Activated effector memory CD4-positive, alpha-beta T cell treated with anti-CD3 and anti-CD28 coated beads, Interleukin-2, amount 50 U/mL, for 16 hours (primary cell): ENCODE measurements at places on chromosomes 3 and 15.

DNA sequence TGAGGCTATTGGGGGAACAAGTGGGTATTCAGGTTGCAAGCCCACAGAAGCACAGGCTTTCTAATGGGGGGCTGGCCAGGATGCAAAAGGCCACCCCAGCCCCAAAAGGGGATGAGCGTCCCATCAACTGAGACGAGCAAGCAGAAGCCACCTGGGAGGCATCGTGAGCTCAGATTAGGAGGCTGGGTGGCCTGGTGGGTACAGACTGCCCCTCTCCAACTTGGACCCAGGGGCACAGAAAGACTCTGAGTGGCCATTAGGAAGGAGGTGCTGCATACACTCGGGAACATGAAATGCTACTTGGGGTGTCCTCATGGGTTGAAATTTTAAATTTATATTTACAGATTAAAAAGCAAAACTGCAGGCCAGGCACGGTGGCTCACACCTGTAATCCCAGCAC lies 29.1 kb downstream of the SLC41A3 start:
- no peak for DNase-seq

GRCh38 chr3:149366941-149367840 lies 10.3 kb downstream of the TM4SF1 start:
- no peak for DNase-seq

DNA sequence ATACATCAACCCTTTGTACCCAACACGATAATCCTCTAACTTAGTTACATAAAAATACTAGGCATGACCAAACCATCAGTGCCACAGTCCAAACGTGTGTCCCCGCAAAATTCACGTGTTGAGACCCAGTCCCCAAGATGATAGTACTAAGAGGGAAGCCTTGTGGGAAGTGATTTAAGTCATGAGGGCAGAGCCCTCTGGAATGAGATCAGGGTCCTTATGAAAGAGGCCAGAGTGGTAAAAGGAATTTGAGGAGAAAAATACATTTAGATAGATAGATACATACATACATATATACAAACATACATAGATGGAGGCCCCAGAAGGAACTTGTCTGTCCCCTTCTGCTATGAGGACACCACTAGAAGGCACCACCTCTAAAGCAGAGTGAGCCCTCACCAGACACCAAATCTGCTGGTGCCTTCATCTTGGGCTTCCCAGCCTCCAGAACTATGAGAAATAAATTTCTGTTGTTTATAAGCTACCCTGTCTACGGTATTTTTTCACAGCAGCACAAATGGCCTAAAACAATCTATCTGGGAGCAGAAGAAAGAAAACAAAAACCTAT lies 8.0 kb downstream of the TBC1D2B start:
- no peak for DNase-seq

GRCh38 chr3:123336441-123336851 lies 112.4 kb downstream of the ADCY5 start:
- DNase-seq: no peak

GRCh38 chr3:116000311-116000710 lies 377.0 kb downstream of the GAP43 start:
- no peak for DNase-seq

- no peak for DNase-seq
These were observed 37.5 kb upstream of the SLITRK3 start for GRCh38 chr3:165233501-165234195.

DNA sequence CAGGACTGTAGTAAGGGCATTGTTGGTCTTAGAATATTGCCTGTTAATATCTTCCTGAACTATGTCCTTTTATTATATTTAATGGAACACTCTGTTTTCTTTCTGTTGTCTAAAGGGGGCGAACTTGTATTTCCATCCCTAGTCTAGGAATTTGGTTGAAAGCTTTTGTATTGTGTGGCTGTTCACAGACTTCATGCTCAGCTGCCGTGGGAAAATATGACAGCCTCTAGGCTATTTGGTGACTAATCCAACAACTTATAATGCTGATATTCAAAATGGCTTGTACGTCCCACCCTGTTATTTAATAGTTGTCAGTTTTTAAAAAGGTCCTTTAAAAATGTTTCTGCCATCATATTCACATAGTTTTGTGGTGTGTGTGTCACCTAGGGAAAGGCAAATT lies 202.6 kb downstream of the KLHL25 start:
- no peak for DNase-seq

GRCh38 chr3:33050071-33050653 lies 46.8 kb downstream of the GLB1 start:
- no peak for DNase-seq

DNA sequence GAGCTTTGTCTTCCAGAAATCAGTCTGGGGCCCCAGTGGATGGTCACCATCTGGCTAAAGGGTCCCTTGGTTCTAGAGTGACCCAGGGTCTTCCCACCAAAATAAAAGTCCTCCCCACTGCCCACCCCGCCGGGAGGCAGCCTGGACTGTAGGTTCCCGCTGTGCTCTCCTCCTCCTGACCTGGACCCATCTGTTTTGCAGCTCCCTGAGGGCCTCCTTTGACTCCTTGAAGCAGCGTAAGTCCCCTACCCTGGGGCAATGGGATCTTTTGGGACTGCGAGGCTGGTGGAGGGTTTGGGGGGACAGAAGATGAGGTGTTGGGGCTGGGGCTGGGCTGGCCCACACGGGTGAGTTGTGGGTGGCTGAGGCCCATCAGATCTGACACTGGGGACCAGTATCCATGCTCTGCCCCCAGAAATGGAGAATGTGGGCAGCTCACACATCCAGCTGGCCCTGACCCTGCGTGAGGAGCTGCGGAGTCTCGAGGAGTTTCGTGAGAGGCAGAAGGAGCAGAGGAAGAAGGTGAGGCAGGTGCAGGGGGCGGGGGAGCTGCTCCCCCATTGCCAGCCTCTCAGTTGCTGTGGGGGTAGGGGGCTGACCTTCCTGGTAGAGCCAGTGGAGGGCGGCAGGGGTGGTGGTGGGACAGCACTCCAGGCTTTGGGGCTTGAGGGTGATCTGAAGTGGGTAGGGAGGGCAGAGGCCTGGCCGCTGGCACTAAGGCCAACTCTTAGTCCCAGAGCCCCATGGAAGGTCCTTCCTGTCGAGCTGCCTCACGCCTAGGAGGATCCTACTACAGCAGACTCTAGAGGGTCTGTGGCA lies 30.4 kb downstream of the PSTPIP1 start:
- DNase-seq: peak; percentile 49

DNA sequence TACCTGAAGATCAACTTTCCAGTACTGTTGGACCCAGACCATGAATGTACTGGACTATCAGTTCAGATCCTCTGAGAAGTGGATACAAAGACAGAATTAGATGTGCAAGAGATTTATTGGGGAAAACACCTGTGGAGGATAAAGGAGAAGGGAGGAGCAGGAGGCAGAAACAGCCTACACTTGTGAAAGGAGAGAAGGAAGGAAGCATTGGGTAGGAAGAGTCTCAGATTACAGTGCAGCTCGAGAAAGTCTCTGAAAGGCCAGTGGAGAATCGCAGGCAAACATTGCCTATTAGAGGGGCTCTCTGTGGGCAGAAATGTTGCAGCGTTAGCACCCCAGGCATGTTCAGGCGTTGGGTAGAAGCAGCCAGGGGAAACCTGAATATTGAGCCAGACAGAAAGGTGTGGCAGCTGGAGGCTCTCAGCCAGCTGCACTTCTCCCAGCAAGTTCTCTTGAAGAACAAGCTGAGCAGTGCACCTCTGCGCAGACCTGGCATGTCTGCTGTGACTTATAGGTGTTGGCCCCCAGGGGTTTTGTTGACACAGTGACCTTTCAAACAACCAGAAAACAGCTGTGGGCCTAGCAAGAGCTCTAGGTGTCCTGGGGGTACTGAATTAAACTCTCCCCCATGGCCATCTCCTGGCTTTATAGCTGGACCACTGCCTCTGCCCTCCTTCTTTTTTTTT lies 7.0 kb downstream of the CHST14 start:
- DNase-seq: no peak

GRCh38 chr3:28951772-28952556 lies 328.9 kb upstream of the RBMS3 start:
- DNase-seq: no peak

- DNase-seq: no peak
These were observed 41.3 kb downstream of the GLDN start for GRCh38 chr15:51382787-51383186.

- DNase-seq: no peak
These were observed 48.6 kb downstream of the CMSS1 start for GRCh38 chr3:99866261-99866761.

GRCh38 chr15:60400944-60401343 lies 3.2 kb upstream of the ANXA2 start:
- DNase-seq: no peak

GRCh38 chr3:10625323-10625722 lies 119.9 kb upstream of the ATP2B2 start:
- DNase-seq: peak; percentile 49

DNA sequence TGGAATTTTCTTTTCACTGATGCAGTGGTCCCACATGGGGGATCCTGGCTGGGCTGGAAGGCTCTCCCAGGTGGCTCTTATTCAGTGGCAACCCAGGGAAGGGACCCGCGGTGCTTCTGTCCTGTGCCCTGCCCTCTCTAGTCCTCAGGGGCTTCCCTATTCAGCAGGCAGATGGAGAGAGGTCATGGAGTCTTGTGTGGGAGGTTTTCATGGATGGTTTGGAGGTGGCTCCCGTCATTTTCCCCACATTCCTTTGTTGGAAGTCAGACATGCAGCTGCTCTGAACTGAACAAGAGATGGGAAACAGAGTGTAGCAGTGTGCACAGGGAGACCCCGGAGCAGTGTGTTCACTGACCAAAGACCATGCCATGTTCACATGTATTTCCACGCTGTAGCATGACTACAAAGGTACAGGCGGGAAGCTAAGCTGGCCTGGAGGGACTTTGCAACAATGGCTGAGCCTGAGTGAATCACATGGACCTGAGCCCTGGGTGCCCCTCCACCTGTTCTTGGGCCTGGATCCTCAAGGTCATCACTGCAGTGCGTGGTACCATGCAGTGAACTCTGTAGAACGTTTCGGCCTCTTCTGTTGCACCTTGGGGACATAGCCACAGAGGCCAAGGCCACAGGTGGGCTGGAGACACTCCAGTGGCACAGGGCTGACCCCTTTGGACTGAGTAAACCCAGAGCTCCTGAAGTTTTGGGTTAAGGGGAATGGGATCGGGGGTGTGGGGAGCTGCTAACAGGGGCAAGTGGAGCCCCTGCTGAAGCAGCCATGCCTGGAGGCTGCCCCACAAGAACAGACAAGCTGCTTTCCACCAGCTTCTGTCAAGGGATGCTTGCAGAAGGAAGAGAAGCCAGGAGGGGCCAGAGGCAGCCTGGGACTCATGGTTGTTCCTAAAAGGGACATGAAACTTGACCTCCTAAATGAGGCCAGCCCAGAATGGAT lies 123.0 kb downstream of the ASB7 start:
- DNase-seq: no peak

DNA sequence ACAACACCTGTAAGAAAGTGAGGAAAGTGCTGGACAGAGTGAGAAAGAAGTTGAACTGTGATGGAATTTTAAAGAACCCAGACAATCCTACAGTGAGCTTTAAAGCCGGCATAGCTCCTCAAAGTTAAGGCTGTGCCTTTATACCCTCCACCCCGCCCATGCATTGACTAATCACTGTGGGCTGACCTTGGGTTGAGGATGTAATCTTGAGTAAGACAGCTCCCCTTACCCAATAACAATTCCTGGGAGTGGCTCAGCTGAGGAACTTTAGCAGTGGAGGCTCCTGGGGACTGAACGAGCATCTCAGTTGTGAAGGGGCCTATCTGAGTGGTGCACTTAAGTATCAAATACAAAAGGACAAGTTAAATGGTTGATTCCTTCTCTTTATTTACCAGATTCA lies 35.7 kb upstream of the ZNF770 start:
- DNase-seq: no peak

DNA sequence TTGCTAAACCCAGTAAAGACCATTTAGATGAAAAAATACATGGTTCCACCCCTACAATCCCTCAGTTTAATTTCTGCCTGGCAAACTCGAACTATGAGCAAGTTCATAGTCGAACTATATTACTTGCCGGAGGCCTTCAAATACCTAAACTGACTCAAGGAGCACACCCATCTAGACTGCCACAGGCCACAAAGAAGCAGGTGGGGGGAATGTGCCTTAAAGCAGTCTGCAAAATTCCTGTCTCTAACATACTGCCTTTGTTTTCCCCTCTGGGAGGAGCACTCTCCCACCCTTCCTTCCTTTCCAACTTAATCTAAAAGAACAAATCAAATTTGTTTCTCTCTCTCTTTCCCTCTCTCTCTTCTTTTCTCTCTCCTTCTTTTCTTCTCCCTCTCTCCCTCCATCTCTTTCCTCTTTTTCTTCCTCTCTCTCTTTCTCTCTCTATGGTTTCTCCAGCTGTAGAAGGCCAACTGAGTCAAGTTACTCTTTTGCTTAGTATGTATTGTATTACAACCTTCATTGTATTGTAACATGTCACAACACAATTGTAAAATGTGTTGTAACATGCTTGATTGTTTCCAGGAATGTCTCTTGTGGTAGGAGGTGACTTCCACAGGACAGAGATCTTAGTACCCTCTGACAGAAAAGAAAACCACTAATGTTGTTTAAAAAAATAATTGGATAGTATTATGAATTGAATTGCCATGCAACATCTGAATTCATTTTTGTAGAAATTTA lies 496.3 kb downstream of the ROBO2 start:
- DNase-seq: no peak

- DNase-seq: no peak
These were observed 102.3 kb upstream of the NR2E3 start for GRCh38 chr15:71708051-71708429.

DNA sequence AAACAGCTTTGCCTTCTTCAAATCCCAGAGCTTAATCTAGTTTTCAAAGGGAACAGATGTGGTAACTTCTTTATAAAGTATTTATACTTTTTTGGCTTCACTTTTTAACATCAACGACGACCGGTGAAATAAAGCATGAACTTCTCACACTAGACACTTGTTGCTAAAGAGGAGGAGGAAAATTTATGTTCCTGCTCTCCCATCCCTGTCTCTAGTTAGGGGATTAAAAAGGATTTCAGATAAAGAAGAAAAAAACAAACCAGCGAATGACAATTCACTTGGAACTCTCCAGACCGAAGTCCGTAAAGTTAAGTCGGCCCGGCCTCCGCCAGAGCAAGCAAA lies 672 bp downstream of the NEDD4 start:
- no peak for DNase-seq

DNA sequence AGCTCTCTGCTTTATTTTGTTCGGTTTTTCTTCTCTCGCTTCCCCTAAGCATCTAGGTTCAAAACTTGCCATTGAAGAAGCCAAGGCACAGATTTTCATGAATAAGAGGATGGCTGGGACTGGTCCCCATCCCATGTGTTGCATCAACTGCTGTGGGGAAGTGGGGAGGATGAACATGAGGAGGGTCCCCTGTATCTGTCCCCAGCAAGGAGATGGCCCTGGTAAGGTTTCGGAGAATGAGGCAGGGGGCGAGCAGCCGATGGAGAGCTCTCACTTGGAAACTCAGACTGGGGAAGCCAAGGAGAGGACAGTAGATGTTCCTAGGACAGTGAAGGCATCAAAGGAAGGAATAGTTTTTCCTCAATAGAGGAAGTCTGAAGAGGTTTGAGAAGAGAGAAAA lies 142.0 kb upstream of the ATP2B2 start:
- no peak for DNase-seq

DNA sequence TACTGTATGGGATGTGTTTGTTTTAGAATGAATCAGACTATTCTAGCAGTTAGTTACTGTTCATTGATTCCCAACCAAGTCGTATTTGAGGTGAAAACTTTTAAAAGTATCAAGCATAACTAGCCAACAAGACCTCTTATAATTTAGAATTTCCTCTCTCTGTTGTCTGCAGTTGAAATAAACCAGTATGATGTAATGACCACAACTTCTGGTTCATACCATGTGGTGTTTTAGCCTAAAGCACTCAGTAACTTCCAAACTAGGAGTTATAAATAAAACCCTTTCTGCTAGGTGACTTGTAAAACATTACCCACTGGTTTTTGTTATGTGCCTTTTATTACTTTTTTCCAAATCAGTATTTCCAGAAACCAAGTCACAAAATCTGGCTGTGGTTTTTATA lies 19.8 kb upstream of the P2RY12 start:
- DNase-seq: no peak

- DNase-seq: no peak
These were observed 36.7 kb downstream of the PIK3CA start for GRCh38 chr3:179184826-179185225.
